ENCODE measurements at places on chromosomes 3 and 15.

GRCh38 chr15:96217983-96218382 is 112.5 kb upstream of the NR2F2 start:
- no peak for DNase-seq

- DNase-seq, result no peak
These were observed 35.5 kb upstream of the TIMP4 start for GRCh38 chr3:12194209-12194608.

DNA sequence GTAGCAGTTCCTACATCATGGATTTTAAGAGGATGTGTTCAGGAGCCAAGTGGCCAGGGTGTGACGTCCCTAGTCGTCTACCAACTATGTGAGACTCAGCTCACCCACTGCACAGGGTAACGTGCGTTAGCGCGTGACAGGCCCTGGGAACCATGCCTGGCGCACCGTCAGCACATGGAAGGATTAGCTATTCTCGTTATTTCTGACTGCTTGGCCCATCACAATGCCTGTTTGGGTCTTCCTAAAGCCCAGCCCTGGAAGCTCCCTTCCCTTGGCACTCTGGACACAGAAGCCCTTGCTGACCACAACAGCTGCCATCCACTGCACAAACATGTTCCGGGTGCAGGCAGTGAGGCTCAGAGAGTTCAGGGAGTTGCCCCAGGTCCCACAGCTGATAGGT is 91.0 kb upstream of the RPL32 start:
- no peak for DNase-seq

GRCh38 chr15:63726491-63726890 is 107.3 kb downstream of the HERC1 start:
- no peak for DNase-seq

- DNase-seq, result peak; percentile 3
These were observed 132.5 kb downstream of the DLG1 start for GRCh38 chr3:197165890-197166289.

DNA sequence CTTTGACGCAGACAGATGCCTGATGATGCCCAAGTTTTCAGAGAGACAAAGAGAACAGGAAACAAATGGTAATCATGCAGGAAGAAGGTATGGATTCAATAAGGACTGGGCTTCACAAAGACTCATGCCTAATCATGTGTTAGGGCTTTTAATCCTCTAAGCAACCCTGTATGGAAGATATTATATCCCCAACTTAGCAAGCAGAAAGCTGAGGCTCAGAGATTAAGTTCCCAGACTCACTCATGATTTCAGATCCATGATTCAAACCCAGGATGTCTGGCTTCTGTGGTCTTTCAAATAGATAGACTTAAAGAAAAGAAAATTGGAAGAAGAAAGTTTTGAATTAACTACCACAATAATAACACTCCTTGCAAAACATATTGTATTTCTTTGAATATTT is 4.1 kb upstream of the CLASP2 start:
- DNase-seq, result no peak

- no peak for DNase-seq
These were observed 274.5 kb downstream of the FEZF2 start for GRCh38 chr3:62098646-62099365.

GRCh38 chr3:39284457-39284881 is 4.6 kb upstream of the CX3CR1 start:
- no peak for DNase-seq

DNA sequence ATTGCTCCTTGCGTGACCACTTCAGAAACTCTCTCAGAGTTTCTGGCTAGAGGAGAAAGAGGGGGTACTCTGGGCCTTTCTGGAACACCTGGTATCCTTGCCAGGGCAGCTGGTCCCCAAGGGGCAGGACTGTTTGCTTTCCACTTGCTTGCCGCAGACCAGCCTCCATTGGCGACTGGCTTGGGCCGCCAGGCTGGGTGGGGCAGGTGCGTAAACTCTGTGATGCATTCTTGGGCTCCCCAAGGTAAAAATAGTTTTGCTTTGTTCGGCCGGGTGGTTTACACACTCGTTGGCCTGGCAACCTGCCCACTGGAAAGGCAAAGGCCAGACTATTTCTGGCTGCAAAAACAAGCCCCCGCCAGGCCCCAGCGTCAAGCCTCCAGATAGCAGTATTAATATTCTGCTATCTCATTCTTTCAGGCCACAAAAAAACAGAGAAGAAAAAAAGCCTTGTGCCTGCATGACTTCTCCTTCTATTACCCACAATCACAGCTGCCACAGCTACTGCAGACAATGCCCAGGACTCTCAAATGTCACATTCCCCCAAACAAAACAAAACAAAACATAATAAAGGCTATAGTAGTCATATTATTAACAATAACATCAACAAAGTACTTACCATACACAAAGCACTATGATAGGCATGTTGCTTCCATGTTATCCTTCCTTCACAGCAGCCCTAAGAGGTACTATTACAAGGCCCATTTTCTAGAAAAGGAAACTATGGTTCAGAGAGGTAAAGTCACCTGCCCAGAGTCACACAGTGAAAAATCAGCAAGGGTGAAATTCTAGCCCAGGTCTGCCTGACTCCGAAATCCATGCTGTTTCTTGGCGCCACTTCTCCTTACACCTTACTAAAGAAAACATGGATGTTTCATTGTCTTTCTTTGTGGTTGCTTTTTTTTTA is 14.0 kb upstream of the SSUH2 start:
- no peak for DNase-seq

GRCh38 chr3:56868706-56869105 is 67.0 kb upstream of the ARHGEF3 start:
- DNase-seq, result no peak

DNA sequence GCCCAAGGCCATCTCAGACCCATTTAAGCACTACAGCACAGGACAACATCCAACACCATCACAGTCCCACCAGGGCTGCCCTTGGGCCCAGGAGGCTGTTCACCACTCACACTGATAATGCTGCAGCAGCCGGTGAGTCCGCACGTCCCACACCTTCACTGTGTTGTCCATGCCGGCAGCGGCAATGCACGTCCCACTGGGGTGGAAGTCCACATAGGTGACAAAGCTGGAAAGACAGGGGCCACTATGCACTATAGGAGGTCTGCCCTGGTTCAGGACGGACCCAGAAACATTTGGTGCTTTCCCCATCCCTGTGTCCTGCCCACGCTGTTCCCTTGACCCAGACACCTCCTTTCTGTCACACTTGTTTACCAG is 8.5 kb downstream of the POC1A start:
- no peak for DNase-seq

GRCh38 chr15:88323976-88324740 is 67.6 kb upstream of the NTRK3 start:
- DNase-seq, result no peak

- no peak for DNase-seq
These were observed 47.0 kb upstream of the PLXNA1 start for GRCh38 chr3:126935756-126936509.

GRCh38 chr3:74287557-74287956 is 326.9 kb downstream of the CNTN3 start:
- no peak for DNase-seq

DNA sequence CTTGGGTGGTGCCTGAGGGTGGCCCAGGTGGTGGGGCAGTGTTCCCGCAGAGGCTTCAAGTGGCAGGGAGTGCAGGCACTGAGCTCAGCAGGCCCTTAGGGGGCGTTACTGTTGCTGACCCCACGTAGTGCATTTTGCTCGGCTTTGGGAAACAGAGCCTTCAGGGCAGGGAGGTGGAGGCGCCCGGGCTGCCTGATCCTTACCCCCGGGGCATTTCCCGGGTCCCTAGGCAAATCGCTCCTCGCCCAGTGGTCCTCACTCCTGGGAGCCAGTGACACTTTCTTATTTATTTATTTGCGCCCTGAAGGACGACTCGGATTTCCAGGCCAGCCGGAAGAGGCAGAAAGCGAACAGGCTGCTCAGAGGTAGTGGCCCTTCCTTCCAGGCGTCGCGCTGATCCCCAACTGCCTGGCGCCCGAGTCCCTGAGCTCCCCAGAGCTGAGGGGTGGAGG is 10.1 kb upstream of the FOXB1 start:
- no peak for DNase-seq

- DNase-seq, result no peak
These were observed 46.7 kb downstream of the TLE3 start for GRCh38 chr15:70050970-70051369.

DNA sequence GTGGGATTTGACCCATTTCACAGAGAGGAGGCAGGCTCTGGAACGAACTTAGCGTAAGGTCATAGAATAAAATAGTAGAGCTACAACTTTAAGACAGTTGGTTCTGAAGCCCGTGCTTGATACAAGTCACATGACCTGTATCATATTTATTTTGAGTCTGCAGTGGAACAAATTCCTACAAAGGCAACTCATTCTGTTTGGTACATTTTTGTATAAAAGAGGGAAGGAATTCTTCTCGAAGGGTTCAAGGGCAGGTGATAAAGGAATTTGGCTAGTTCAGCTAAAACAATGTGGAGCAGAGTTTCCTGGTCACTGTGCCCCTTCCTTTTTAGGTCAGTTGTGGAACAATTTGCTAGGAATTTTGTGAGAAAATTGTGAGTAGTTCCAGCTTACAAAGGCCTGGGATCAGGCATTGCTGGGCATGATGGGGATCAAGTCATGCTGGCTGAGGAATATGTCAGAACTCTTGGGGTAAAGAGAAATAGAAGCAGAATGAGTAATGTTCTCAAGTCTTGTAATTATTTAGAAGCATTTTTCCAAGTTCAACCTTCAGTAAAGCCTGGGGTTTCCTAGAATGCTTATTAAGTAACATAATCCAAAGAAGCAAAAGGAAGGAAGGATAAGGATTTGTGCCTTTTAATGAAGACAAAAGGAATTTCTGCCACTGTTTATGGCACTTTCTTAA is 19.1 kb downstream of the USP3 start:
- no peak for DNase-seq

GRCh38 chr15:61702224-61703020 is 357.8 kb downstream of the VPS13C start:
- peak; percentile 3 for DNase-seq

GRCh38 chr3:47852604-47853602 is 50.0 kb downstream of the DHX30 start:
- DNase-seq, result no peak

Data from substantia nigra (tissue), 51 donors.